ENCODE measurements at places on chromosomes 6 and 20.

GRCh38 chr20:58271606-58272351, 37.7 kb upstream of the RAB22A start:
- DNase-seq = no peak

DNA sequence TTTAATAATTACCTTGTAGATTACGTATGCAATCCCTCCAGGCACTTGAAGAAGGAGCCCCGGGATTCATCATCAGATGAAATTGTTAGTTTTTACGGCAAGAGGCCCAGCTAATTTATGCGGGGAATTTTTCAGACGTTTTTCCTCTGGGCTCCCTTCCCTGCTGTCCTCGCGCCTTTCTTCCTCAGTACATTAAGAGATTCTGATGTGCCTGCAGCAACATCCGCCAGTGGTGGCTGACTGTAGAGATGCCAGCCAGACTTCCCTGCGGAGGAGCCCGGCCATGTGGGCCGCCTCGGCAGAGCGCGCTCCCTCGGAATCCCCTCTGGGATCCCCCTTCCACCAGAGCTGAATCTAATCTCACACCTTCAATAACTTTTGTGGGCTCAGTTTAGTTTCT, 46.4 kb upstream of the POU3F2 start:
- no peak for DNase-seq

GRCh38 chr6:12947151-12947871, 230.7 kb downstream of the PHACTR1 start:
- no peak for DNase-seq

DNA sequence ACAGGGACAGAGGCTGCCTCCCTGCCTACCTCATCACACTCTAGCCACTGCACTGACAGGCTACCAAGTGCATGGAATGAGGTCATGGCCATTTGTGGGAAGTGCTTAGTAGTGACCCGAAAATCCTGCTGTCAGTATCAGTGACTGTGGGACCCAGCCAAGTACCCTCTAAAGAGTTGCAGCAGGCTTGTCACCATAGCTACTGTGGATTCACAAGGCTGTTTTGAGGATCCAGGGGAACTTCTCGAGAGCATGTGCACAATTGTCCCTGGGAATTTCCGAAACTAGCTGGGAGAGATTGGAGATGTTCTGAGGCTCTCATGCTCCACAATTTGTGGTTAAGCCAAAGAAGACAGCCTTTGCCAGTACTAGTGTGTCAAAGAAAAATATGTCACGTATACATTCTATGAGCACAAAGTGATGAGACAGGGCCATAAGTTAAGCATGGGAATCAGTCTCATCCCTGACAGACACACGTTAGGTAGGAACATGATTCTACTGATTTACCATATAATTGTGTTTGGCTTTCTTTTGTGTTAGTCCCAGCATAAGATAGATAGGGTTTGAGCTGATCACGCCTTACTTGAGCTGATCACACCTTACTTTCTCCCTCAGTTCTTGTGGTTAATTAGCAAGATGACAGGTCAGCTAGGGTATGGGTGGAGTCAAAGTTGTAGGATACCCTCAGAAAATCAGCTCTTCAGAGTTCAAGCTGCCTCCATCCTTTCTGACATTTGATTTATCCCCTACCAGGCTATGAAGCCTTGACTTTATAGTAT, 42.6 kb upstream of the TMEM170B start:
- DNase-seq = no peak

- DNase-seq = no peak
These were observed 186.3 kb downstream of the EDN1 start for GRCh38 chr6:12476484-12476883.

GRCh38 chr6:113392551-113393055, 464.5 kb upstream of the MARCKS start:
- no peak for DNase-seq

GRCh38 chr6:133880896-133881295, 8.0 kb upstream of the TCF21 start:
- no peak for DNase-seq

DNA sequence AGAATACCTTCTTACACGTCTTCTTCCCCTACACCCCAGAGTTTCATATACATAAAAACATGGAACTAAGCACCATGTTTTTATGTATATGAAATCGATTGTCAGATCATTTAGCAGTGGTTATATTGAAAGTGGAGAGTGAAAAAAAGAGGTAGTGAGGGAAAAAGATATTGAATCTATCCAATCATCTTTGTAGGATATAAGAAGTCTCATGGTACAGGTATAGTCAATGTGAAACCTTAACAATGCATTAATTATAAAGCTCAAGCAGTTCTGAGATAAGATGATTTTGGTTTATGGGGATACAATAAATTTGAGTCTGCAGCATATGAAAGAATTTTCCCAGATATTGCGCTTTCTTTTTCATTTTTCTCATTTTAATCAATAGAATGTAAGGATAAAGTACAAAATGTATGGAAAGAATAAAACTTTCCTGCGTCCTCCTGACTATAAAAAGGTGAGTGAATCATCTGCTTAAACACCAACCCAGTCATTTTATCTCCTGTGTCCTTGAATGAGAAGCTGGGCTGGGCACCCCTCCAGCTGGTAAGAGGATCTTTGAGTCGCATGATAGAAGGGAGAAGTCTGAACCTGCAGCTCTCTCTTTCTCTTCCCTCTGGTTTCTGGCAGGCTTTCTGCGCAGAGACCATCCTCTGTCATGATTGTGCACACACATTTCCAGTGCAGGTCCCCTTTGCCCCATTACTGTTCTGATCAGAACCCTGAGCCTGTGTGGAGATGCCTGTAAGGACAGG, 28.1 kb upstream of the AKIRIN2 start:
- no peak for DNase-seq

DNA sequence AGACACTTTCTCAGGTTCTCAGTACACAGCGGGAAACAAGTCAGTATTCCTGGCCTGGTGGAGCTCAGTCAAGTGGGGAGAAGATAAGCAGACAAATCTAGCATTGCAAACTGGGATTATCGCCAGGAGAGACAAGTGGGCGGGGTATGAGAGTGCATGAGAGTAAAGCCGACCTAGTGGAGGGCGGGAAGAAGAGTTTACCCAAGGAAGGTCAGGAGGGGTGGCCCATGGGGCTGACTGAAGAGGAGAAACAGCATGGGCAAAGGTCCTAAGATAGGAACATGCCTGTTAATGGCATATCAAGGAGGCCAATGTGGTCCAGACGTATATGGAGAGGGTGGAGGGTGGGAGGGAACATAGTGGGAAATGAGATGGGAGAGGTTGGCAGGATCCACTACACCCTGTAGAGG, 12.4 kb upstream of the CSNK2A1 start:
- DNase-seq = no peak

DNA sequence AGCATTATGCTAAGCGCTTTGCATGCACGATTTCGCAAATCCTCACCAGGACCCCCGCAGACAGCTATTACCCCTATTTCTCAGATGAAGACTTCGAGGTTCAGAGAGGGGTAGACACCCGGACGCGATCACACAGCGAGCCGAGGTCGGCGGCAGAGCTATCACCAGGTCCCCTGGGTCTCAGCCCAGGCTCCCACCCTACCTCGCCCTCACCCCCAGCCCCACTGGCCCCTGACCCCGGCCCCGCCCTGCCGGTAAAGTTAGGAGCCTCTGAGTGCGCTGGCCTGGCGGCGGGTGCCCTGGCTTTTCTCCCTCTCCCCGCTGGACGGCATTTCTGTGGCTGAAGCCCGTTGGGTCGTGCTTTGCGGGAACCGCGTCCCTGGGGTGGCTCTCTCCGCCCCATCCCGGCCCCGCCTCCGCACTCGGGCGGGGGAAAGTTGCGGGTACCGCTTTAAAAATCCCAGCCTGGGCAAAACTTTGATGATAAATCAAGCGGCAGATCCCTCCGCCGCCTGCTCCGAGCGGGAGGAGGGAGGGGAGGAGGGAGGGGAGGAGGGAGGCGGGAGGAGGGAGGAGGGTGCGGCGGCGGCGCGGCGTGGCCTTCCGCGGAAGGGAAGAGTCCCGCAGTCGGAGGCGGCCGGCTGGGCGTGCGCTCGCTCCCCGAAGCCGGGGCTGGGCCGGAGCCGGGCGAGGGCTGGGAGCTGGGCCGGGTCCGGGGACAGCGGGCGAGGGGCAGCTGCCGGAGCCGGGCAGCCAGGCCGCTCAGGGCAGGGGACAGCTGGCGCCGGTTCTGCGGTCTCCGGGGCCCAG, at the start of gene VSTM2L:
Gene VSTM2L (plus strand): TSS at position 624 of the 810 bp plus-strand sequence. CDS start 224 bp downstream, outside the sequence.
- DNase-seq = peak; percentile 59

DNA sequence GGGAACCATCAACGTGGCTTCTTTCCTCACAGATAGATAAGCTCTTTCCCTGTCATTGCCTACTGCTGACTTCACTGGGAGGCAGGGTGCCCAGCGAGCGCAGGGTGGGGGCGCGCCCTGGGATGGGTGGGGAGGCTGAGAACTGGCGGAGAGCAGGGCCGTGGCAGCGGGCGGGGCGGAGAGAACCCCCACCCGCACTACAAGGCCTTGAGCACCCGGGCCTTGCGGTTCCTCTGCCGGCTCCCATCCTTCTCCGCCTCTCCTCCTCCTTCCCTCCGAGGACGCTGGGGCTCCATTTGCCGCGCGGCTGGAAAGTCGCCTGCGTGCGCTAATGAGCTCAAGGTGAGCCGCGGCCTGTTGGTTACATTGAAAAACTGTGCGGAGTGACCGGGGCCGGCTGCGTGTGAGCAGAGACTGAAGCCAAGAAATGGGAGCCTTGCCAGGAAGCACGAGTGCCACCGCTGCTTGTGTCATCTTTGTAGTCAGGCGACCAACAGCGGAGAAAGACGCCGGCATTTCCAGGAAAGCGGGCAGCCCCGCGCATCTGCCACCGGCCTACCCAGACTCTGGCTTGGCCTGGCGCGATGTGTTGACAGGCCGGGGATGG, 963.5 kb upstream of the SLC35B3 start:
- no peak for DNase-seq

DNA sequence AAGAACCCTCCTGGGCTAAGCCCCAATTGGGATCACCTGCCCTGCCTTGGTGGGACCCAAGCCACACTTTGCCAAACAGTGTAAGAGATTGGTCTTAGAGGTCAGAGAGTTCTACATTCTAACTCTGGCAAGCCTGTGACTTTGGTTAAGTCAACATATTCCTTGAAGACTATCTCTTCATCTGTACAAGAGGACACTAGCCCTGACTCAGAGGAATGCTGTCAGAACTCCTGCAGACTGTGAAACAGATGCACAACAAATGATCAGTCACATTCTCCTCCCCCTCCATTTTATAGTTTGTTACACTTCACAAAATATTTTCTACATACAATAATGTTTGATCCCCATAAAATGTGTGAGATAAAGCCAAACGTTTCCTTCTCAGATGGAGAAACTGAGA, 91.7 kb upstream of the EPB41L1 start:
- no peak for DNase-seq

GRCh38 chr6:28225056-28225834, at the start of gene ZSCAN9:
TSS of gene ZSCAN9 (plus strand) at chr6:28225275. CDS start at chr6:28227085, 1,810 bp downstream.
- DNase-seq = peak; percentile 52

- no peak for DNase-seq
These were observed 14.7 kb downstream of the CHRNA4 start for GRCh38 chr20:63346131-63347080.

- no peak for DNase-seq
These were observed 409.6 kb downstream of the MAFB start for GRCh38 chr20:40279390-40279789.

DNA sequence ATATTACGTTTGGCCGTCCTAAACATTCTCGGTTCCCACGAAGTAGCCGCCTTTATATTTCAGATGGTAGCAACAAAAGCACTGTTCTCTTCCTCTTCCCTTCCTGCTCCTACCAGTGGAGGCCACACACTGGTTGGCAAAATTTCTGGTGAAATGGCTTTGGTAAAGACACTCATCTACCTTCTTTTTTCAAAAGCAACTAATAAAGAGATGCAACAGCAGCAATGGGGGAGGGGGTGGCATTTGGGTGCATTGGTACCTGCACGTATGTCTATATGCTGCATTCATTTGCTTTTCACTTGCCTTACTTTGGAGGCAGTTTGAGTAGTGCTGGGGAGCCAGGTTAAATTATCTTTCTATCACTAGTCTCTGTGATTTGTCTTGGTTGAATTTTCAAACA, 6.0 kb downstream of the POU3F2 start:
- DNase-seq = no peak

- DNase-seq = no peak
These were observed 10.5 kb downstream of the CAPN11 start for GRCh38 chr6:44169154-44169553.

GRCh38 chr6:108995296-108995695, 99.3 kb downstream of the SESN1 start:
- DNase-seq = no peak

- DNase-seq = no peak
These were observed 12.1 kb downstream of the SYNGAP1 start for GRCh38 chr6:33431880-33432541.

Measured in GM12892 (cell line).